ENCODE measurements at places on chromosomes 6 and 20.

- DNase-seq: no peak
These were observed 1.1 kb upstream of the FAXC start for GRCh38 chr6:99350573-99350972.

GRCh38 chr6:88670369-88670768 is 293.0 kb downstream of the RNGTT start:
- DNase-seq: no peak

- DNase-seq: no peak
These were observed 6.5 kb downstream of the RIPOR2 start for GRCh38 chr6:24929242-24929641.

DNA sequence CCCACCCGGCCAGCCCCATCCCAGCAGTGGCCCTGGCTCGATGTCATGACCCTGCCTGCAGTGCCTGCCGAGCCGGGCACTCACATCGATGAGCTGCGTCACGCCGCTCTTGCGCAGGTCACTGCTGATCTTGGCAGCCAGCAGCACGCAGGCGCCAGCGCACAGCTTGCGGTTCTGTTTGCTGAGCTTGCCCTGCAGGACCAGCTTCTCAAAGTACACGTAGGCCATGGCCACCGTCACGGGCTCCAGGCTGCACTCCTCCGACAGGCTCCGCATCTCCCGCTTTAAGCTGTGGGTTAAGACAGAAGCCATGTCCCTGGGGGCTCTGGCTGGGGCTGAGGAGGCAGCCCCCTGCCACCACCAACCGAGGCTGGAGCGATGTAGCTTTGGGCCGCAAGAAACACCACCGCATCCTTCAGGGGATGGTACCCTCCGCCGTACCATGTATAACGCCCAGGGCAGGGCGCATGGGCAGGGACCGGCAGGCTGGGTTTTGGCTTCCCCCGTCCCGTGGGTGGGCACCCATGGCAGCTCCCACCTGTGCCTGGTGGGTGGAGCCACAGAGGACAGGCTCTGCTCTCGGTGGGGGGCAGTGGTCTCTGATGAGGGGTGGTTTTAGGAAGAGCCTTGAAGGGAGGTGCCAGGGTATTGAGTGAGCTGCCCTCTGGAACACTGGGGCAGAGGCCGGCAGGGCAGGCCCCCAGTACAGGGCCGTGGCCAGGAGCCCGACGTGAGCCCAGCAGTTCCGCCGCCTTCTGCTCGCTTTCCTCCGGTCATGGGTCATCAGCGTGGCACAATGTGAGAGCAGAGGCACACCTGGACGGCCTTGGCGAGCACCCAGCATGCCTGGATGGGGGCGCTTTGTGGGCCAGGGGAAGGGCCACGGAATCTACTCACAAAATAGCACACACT is 4.5 kb downstream of the RPS21 start:
- DNase-seq: no peak

DNA sequence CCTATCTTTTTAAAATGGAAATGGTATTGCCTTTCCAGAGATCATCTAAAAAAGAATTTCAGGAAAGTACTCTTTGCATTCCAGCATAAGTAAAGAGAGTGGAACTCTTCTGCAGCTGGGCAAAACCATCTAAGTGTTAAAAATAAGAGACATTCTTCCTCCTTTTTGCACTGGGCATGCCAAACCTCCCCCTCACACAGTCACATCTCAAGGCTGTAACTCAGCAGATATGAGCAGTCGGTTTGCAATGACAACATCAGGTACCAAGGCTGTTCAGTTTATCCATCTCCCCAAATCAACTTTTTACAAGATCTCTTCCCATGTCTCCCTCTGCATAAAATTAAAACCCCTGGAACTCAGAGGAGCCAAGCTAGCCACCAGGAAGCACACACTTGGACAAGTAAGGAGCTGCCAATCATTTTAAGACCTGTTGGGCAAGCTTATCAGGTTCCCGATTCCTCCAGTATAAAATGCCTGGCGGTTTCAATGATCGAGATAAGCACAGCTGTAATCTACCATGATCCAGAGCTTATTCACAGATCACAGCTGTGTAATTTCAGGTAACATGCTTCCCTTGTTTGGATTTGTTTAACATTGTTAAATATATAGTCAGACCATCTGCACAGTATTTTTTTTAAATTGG is 23.2 kb downstream of the ID4 start:
- no peak for DNase-seq

GRCh38 chr20:50788045-50788991 is 6.5 kb upstream of the BCAS4 start:
- no peak for DNase-seq

DNA sequence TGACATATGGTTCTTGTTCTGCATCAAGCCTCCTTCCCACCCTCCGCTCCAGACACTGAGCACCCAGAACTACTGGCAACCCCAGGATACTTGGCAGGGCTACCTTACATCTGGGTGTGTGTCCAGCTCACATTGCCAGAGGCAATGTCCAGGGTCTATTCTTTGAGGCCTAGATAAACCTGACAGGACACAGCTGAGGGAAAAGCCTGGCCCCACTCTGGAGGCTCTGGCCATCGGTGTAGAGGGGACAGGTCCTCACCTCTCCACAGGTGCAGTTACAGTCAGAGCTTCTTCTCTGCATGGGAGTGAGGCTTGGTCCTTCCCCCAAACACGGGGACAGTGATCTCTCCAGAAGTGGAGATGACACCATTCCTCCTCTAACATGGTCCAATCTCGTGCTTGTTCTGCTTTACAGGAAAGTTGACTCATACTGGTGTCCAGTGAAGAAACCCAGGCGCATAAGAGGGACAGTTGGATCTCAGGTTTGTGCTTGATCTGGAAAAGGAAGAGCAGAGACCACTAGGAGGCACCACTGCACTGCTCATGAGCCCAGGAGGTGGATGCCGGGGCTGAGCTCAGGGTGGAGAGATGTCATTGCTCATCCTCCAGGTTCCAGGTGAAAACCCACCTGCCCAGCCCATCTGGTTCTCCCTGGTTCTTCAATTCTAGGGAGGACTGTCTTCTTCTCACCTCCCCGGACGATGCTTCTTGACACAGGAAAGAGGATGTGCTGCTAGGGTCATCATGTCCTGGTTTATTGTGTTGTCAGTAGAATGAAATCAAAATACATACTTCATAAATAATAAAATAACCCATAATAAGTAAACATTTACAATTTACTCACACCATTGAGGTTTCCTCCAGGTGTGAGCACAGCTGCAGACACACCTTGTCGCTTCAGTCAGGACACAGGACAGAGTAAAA is 14.7 kb downstream of the HLA-F start:
- no peak for DNase-seq

DNA sequence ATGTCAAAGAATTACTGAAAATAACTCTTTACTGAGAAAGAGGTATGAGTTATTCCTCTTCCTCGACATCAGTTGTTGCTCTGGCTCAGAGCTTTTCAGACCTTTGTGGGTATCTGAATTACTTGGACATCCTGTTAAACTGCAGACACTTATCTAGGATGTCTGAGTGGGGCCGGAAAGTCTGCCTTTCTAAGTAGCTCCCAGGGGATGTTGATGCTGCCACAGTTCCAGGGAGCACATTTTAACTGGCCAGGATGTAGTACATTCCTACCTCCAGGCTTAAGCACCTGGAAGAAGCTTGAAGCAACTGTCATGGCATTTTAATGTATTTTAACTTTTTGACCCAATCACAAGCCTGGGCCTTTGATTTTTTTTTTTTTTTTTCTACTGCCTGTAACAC is 265.8 kb upstream of the PLCB4 start:
- DNase-seq: no peak

DNA sequence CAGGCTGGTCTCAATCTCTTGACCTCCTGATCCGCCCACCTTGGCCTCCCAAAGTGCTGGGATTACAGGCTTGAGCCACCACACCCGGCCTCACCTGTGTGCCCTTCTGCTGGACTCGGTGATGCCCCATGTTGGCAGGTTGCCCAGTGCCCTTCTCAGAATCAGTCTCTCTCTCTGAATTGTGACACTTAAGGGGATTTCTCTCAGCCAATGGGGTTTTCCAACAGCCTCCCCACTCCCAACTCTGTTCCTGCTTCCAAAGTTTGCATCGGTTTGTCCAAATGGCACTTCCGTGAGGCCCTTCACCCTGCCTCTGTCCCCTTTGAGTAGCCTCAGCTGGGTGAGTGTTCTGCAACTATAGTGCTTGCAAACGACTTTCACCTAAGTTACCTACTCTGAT is 3.1 kb upstream of the MRPS10 start:
- no peak for DNase-seq

DNA sequence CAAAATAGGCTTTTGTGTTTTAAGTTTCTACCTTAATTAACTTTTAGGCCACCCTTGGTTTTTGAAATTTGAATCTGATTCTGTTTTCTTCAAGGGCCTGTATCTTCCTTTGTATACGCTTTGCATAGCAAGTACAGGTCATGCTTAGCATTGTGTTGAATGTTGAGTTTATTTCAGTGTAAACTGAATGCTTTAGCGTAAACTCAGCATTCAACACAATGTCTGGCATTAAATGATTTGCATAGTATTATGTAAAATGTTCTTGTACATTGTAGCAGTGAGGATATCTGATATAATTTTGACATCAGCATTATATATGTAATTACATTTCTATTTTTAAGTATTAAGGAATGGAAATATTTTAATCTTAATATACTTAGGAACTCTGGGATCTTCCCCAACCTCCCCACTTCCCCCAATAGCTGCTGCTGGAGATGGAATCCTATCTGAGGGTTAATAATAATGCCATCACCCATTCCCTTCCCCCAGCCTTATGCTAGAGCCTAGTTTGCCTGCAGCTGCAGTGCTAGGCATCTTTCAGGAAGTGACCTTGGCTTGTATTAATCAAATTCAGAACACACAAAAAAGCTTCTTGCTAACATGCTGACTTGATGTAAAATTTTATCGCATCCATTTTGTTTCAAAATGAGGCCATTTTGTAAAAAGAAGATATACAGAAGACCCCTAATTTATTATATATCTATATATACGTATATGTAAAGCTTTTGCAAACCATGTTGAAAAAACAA is 73.1 kb downstream of the NCOA3 start:
- no peak for DNase-seq

DNA sequence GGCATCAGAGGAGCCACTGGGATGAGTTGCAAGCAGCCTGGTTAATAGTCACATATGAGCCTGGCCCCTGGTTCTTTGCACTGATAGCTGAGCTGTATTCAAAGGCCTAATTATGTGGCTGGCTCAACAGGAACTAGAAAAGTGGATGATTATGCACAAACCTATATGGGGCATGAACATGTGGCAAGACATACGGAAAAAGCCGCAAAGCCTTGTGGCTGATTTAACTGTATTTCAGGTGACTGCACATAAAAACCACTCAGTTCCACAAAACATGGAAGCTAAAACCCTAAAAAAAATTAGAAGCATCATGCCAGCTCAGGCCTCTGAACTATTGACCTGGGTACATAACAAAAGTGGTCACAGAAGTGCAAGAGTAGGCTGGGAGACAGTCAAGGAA is 13.0 kb upstream of the MUC22 start:
- no peak for DNase-seq

GRCh38 chr6:80235647-80236046 is 129.2 kb downstream of the BCKDHB start:
- no peak for DNase-seq

GRCh38 chr6:16257999-16258708 is 19.8 kb downstream of the GMPR start:
- no peak for DNase-seq

DNA sequence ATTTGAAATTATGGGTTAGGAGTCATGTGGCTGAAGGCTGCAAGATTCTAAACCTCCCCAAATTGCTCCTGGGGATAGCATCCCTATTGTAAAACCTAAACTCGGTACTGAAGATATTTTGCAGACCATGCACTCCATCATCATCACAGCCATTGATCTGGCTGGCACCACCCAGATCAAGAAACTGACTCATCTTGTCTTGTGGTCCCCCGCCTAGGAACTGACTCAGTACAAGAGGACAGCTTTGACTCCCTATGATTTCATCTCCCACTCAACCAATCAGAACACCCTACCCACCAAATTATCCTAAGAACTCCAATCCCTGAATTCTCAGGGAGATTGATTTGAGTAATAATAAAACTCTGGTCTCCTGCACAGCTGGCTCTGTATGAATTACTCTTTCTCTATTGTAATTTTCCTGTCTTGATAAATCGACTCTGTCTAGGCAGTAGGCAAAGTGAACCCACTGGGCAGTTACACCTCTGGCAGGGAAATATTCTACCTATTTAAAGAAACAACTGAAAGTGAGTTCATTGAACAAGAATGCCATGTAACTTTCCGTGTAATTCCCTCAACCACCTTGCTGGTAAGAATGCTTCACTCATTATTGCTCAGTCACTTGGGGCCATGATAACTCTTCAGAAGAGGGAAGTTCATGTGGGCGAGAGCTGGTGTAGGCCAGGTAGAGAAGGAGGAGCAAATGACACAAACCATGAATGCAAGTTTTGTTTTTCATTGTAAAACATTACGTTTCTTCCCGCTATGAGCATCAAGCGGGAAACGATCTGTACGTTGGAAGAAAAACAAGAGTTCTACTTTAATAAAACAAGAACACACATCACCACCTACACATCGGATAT is 602.9 kb upstream of the ARID1B start:
- DNase-seq: no peak

DNA sequence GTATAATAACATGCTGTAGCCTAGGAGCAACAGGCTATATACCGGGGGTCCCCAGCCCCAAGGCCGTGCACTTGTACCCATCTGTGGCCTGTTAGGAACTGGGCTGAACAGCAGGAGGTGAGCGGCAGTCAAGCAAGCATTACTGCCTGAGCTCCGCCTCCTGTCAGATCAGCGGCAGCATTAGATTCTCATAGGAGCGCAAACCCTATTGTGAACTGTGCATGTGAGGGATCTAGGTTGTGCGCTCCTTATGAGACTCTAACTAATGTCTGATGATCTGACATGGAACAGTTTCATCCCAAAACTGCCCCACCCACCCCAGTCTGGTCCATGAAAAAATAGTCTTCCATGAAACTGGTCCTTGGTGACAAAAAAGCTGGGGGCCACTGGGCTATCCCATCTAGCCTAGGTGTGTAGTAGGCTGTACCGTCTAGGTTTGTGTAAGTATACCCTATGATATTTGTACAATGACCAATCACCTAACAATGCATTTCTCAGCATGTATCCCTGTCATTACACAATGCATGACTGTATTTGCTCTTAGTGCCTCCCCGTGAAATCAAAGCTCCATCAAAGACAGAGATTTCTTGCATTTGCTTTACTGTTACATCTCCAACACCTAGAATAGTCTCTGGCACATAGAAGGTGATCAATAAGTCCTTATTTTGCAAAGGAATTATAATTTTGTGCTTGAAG is 30.8 kb downstream of the NHSL1 start:
- no peak for DNase-seq

DNA sequence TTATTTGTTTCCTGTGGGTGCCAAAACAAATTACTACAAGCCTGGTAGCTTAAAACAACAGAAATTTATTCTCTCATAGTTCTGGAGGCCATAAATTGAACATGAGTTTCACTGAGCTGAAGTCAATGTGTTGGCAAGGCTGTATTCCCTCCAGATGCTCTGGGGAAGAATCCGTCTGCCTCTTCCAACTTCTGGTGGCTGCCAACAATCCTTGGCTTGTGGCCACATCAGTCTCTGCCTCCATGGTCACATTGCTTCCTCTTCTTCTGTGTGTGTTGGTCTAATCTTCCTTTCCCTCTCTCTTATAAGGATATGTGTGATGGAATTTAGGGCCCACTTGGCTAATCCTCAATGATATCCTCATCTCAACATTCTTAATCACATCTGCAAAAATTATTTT is 92.8 kb upstream of the EPB41L1 start:
- DNase-seq: no peak

GRCh38 chr20:44215125-44215524 is 4.6 kb upstream of the OSER1 start:
- DNase-seq: no peak

All from esophagus squamous epithelium (tissue), 5 donors.